Pancreas (tissue), 10 donors: ENCODE measurements at places on chromosomes 7 and 10. TPM values are rescaled to one million over a fixed set of nuclear protein-coding genes. Genes with fewer than 3 reads are reported as not detected.

GRCh38 chr7:36291387-36292316 lies 98.0 kb upstream of the ANLN start:
- DNase-seq: peak; percentile 88

Gene CPA4
- 5.7 TPM for total RNA-seq

Gene DPYSL4
- 1.1 TPM for total RNA-seq

DNA sequence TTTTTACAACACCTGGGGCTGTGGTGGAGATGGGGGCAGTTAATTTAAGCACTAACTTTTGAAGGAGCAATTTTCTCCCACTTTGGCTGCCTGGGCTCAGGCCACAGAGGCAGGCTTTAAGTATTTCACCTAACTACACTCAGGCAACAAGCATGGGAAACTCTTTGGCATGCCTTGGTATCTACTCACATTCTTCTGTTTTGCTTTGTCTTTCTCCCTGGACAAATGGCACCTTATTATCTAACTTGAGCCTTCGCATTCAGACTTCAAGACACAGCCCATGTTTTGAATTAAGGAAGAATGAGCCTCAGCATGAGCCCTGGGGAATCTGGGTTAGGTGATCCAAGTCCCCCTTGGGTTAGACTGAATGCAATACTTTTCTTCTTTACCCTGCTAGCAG lies 31.8 kb upstream of the BMPER start:
- no peak for DNase-seq

DNA sequence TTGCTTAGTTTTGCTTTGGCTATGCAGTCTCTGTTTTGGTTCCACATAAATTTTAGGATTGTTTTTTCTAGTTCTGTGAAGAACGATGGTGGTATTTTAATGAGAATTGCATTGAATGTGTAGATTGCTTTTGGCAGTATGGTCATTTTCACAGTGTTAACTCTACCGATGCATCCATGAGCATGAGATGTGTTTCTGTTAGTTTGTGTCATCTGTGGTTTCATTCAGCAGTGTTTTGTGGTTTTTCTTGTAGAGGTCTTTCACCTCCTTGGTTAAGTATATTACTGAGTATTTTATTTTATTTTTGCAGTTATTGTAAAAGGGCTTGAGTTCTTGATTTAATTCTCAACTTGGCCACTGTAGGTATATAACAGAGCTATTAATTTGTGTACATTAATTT lies 78.2 kb upstream of the ZNF92 start:
- DNase-seq: no peak

Gene FAM25C
- total RNA-seq: not detected

- DNase-seq: no peak
Observed at GRCh38 chr10:2619472-2619871, 447.9 kb upstream of the PFKP start.

DNA sequence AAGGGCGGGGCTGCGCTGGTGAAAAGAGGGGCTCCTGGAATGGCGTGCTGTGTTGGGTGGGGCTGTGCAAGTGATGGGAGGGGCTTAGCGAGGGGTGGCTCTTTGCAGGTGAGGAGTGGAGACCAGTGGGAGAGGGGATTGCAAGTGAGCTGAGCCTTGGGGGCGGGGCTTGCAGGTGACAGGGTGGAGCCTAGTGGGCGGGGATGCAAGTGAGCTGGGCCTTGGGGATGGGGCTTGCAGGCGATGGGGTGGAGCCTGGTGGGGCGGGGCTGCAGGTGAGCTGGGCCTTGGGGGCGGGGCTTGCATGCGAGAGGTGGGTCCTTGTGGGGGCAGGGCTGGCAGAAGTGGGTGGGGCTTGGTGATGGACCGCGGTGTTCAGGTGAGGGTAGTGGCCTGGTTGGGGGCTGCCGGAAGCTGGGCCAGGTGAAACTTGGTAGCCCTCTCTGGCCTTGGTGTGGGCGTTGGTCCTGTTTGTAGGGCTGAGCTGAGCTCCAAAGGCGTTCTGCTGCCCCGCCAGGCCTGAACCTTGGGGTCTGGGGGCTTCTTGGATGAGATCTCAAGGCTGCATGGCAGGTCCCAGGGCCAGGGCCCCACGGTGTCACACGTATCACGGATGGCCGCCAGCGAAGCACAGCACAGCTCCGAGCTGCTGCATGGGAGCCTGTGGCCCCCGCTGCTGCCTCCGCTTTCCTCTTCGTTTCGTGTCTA lies 743 bp upstream of the PITRM1 start:
- peak; percentile 84 for DNase-seq

GRCh38 chr10:97608991-97609561 lies 19.6 kb downstream of the C10orf62 start:
- DNase-seq: no peak

- peak; percentile 21 for DNase-seq
Observed at GRCh38 chr7:66627151-66627681, 1.5 kb upstream of the KCTD7 start.

Gene ERVW-1
- not detected for total RNA-seq

Gene BAIAP2L1
- 31.5 TPM for total RNA-seq

Gene PON3
- total RNA-seq: 2.7 TPM

Gene WEE2
- not detected for total RNA-seq

DNA sequence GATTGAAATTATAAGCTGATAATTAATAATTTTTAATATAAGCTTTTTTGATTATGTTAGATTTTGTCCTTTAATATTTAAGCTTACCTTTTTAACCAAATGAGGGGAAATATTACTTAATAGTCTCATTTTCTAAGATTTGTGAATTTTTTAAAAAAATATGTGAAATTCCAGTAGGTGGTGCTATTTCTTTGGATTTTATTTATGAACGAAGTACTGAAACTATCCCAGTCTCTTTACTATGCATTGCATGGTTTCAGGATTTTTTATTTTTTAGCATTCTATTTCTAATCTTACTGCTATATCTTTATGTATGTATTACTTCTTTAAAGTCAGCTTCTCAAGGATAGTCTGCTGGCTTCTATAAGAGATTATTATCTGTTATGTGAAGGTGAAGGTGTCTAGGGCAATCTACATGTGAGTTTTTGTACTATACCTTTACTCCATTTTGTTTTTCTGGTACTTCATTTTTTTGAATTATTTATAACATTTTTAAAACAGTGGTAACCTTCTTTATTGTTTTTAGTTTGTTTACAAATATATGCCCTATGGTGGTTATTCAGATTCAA lies 78.3 kb downstream of the ATRNL1 start:
- DNase-seq: no peak

DNA sequence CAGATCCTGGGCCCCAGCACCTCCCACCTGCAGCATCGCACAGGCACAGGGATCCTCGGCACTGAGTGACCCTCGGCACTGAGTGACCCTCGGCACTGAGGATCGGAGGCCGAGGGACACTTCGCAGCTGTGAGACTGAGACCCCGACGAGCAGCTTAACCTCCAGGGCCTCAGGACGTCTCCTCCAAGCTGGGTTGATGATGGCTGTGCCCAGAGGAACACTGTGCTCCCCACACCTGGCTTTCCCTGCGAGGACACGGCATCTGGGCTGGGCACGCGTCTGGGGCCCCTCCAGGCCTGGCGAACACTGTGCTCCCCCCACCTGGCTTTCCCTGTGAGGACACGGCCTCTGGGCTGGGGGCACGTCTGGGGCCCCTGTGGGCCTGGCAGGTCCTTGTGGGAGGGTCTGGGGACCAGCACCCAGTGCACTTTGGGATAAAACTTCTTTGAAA lies 158.3 kb upstream of the PPP2R2D start:
- no peak for DNase-seq

DNA sequence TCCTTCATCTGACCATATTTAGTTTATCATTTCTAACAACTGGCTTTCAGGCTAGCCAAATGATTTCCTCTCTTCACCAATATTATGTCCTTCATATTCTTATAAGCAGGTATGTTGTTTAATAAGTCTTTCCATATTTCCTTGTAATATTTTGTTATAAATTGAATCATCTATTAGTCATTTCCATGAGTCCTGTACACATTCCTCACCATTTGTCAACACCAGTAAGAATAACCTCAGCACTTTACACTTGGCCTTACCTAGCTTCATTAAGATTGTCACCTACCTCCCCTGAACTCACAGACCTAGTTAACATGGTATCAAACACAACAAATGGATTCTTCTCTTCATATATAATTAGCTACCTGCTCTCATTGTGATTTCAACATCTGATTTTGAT lies 282.3 kb downstream of the SEMA3D start:
- no peak for DNase-seq

Gene PTPRE
- 1.0 TPM for total RNA-seq

DNA sequence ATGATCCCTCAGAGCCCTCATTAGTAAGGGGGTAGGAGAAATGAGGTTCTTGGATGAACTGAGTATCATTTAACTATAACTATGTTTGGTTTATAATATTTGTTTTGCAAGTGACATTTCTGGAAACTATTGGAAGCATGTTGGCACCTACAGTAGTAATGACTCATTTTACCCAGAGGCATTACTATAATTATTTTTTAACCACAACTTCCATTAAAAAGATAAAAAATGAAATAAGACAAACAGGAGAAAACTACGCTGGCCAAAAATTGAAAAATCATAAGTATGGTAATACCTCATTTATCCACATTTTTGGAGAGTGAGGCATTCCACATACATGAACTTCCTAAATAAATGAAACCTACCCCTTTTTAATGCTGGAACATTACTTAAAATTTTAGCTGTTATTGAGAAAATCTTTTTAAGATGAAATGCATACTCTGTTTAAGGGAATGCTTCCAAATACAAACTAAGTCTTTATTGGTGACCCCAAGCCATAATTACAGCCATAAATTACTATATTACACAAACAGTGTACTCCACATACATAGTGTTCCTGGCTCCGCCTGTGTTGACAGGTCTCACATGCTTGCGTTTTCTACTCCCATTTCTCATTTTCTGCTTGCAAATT lies 84.6 kb upstream of the CAPZA2 start:
- DNase-seq: no peak

GRCh38 chr10:86289577-86289868 lies 77.1 kb downstream of the GRID1 start:
- no peak for DNase-seq

Gene ELN
- total RNA-seq: 73.5 TPM

DNA sequence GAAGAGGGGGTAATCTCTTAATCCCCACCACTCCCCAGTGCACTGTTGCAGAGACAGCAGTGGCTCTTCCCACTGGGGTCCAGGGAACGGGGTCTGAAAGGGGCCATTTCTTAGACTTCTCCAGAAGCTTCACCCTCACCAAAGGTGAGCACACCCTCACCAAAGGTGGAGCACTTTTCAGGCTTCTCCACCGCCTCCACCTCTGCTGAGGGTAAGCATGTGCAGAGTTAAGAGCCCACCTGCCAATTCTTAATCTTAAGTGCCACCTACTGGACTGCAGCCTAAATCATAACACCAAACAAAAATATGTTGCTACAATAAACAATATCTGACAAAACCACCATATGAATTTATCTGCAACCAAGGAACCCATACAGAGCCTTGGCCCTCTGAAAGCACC lies 27.0 kb downstream of the SNX13 start:
- DNase-seq: no peak

GRCh38 chr10:113711142-113711541 lies 31.4 kb downstream of the CASP7 start:
- no peak for DNase-seq

Gene C10orf67
- not detected for total RNA-seq

GRCh38 chr7:73519867-73520672 lies 2.0 kb downstream of the BAZ1B start:
- no peak for DNase-seq

Gene AGR2
- 31.5 TPM for total RNA-seq

Gene SFXN2
- total RNA-seq: 15.3 TPM

- no peak for DNase-seq
Observed at GRCh38 chr7:47588704-47589225, 6.9 kb upstream of the TNS3 start.

- DNase-seq: peak; percentile 65
Observed at GRCh38 chr10:4663162-4663992, 162.6 kb upstream of the AKR1E2 start.

DNA sequence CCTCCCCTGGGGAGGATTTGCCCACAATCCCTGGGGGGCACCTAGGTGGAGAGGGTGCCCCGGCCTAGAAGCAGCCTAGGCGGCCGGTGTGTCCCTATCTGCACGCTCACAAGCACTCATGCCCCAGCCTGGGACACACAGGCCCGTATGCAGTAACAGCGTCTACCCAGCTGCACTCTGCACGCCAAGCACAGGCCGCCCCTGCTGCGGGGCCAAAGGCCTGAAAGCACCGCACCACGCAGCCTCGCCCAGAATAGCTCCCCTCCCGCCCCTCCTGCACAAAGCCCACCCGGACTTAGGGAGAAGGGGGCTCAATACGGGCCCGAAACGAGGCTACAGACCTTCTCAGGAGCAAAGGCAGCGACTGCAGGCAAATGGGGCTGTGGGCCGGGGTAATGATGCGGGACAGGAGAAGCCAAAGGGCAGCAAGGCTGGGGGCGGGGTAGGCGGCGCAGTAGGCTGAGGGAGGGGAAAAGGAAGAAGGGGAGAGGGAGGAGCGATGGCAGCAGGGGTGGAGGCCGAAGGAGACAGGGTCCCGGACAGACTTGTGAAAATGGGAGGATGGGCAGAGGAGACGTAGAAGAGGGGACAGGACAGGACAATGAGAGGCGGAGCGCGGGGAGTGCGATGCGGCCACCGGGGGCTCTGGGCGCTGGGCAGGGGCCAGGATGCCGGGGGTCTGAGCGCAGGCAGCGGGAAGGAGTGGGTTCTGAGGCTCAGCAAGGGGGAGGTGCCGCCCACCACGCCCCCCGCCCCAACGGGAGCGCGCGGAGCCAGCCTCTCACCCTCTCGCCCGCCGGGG lies 544 bp downstream of the GPRIN2 start:
- peak; percentile 45 for DNase-seq

Gene SLC25A28
- 25.1 TPM for total RNA-seq

Gene NUTM2D
- total RNA-seq: 2.2 TPM

DNA sequence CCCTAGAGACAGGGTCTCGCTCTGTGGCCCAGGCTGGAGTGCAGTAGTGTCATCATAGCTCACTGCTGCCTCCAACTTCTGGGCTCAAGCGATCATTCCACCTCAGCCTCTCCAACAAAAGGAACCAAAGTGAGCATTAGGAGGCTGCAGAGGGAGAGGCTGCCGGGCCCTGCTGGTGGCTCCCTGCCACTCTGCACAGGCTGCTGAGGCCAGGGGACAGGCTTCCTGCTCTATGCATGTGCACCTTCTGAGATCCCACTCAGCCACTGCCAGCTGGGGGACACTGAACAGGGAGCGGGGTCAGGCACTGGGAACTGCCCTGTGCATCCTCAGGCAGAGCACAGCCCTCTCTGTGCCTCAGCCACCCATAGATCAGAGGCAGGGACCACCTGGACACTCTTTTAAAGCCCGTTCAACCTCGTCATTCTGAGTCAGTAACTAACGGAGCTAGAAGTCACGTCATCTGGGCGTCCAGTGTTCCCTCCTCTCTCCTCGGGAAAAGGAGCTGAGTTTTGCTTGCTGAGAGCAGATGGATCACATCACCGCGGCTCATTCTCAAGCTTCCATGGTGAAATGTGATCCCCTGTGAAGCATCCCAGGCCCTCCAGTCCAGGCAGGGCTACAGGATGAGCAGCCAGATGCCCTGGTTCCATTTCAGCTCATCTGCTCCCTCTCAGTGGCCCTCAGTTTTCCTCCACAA lies 109.6 kb downstream of the MYL10 start:
- DNase-seq: no peak

Gene AMZ1
- 0.19 TPM for total RNA-seq
